ENCODE measurements at places on chromosomes 7 and 10.

- no peak for DNase-seq
Observed at GRCh38 chr10:30238836-30239235, 110.2 kb downstream of the MTPAP start.

GRCh38 chr7:17279061-17279460 is 19.4 kb upstream of the AHR start:
- DNase-seq: no peak

- DNase-seq: peak; percentile 15
Observed at GRCh38 chr7:25495342-25496250, 267.3 kb upstream of the NPVF start.

DNA sequence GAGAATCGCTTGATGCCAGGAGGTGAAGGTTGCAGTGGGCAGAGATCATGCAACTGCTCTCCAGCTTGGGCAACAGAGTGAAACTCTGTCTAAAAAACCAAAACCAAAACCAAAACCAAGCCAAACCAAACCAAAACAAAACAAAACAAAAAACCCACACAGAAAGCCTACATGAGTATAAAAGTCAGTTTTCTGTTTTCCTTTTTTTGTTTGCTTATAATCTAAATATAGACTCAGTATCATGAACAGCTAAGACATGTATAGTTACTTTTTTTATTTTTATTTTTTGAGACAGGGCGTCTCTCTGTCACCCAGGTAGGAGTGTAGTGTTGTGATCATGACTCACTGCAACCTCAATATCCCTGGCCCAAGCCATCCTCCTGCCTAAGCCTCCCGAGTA is 16.8 kb upstream of the MTPN start:
- no peak for DNase-seq

DNA sequence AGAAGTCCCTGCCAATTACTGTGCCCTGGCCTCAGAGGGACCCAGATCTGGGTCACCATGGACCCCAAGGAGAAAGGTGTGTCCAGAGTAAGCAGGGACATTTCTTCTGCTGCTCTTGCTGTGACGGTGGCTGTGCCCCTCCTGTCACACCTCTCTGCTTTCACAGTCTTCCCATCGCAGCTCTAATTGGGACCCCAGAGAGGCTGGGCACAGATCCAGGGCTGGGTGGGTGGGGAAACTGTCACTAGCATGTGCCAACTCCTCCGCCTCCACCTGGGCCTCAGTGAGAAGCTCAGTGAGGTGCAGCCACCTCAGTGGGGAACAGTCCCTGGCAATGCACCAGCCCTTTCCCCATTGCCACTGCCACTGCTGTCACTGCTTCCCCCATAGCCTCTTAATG is 37.3 kb upstream of the ADCYAP1R1 start:
- no peak for DNase-seq

- DNase-seq: no peak
Observed at GRCh38 chr10:11901036-11901301, 77.8 kb downstream of the PROSER2 start.

DNA sequence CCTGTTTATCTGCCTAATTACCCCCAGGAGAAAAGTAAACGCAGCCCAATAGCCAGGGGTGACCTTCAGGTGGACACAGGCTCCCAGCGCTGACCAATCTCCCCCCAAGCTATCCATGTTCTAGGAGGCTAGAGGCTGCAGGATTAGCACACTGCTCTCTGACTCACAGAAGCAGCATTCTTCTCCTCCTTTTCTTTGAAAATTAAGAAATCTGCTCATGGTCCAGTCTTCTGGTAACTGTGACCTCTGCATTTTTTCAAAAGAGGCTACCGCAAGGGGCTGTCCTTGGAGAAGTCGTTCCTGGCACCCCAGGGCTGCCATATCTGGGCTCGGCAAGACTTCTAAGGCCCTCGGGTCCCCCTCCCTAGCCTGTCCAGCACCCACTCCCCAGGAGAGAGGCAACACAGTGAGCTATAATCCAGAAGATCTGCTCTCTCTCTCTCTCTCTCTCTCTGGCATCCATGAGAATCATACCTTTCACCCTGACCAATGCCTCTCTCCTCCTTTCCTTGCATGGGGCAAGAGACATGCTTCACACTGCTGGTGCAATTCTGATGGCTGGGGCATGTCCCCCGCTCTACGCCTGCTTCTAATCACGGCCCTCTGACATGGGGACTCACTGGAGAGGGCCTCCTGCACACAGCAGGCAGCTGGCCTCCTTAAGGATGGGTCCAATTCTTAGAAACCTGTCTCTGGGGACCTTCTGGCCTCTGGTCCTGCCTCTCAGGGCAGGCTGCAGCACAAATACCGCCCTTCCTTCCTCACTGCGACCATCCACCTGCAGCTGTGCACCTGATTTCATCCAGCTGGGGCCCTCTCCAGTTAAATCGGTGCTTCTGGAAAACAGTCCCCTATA is 27.3 kb downstream of the ANXA11 start:
- DNase-seq: no peak

DNA sequence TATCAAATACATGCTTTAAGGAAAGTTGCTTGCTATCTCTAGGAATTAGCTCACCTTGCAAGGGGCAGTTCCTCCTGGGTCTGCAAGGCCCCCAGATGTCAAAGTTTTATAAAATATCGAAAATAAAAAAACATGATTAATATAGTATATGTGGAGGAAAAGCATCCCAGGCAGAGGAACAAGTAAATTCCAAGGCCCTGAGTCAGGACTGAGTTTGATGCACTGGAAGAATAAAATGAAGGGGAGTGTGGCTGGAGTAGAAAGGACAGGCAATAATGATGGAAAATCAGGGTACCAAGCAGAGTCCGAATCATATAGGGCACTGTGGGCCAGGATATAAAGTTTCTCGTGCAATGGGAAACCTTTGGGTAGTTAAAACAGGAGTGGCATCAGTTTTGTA is 112.4 kb upstream of the EEPD1 start:
- DNase-seq: no peak

- no peak for DNase-seq
Observed at GRCh38 chr7:77887567-77887966, 89.0 kb downstream of the PHTF2 start.

DNA sequence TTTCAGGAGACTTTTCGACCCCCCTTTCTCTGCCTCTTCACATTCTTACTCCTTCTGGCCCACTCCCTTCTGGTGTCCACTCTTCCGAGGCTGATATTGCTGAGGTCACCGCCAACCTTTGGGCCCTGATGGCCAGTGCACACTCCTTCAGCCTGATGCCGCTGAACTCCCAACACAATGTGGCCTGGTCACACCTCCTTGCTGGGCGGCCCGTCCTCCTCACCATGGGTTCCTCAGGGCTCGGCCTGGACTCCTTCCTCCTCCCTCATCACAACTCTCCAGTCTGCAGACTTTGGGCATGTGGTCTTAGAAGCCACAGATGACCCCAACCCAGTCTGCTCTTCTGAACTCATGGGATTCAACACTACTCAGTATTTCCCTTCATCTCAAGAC is 583.0 kb upstream of the MGMT start:
- no peak for DNase-seq

- DNase-seq: no peak
Observed at GRCh38 chr7:153476166-153476565, 576.0 kb upstream of the DPP6 start.

GRCh38 chr7:104005197-104005596 is 15.7 kb upstream of the RELN start:
- DNase-seq: no peak

DNA sequence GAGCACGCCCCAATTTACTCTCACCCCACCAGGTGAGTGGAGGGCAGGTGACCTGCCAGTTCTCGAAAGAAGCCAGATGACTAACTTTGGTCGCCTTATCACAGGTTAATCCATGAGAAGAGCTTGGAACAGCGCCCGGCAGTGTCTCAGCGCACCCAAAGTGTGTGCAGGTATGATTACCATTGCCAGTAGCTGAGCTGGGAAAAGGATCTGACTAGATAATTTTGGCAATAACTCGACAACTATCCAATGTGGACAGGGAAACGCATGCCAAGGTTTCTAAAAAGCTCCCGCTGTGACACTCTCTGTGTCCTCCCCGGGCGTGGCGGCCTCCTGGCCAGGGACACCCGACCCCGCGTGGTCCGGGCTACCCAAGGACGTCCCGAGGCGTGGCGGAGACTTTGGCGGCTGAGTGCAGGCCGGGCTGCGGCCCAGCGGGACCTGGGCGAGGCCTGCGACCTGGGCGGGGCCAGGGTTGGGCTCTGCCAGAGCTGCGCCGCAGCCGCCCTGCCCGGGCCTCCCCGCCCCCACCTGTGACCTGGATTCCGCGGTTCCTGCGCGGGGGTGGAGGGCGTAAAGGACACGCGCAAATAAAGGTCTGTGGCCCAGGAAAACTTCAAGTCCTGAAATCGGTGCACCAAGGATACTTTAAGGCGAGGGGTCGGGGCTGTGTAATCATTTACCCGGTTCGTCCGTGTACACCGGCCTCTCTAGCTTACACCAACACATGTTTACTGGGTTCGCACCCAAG is 13.7 kb upstream of the WAPL start:
- peak; percentile 68 for DNase-seq

DNA sequence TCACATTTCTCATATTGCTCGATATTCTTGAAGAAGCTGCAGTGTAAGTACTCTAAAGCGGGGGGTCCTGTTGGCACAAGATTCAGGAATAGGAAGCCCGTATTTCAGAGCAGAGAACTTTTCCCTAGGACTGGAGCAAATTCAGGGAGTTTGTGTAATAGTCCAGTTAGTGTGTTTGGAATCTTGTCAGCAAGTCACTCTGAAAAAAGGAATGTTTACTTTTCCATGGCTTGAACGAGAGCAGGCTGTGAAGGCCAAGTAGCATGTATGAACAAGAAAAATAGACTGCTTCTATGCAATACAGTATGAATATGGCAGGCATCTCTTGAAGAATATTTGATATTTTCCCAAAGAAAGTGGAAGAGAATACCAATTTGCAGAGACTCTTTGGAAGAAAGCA is 39.8 kb downstream of the CDC123 start:
- no peak for DNase-seq

DNA sequence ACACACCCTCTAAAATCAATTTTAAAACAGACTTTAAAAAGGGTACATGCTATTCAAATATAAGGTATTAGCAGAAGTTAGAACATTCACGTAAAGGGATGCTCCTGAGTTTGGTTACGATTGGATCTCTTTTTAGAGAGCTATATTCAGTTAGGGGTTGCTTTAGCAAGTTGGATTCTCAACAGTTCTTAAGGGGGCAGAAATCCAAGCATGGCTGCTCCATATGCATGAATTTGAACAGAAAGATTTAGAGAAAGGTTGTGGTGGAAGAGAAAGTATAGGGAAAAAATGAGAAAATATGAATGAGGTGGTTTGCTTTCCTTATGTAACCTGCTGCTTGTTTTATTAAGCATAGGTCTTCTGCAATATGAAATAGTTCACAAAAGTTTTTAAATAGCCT is 855.1 kb downstream of the SORCS1 start:
- no peak for DNase-seq

DNA sequence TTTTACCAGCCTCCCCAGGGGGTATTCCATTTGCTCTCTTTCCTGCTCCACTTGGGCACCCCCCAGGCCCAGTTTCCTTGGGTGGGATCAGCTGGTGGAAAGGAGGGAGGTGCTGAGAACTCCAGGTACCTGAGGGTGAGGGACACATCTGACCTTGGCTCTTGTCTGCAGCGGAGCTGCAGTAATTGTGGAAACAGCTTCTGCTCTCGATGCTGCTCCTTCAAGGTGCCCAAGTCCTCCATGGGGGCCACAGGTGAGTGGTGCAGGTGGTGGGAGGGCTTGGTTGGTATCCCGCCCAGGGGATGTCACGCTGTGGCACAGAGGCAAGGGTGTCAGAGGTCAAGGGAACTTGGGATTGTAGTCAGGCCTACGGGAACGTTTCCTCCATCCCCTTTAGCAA is 14.3 kb downstream of the SFRP5 start:
- DNase-seq: no peak
